ENCODE measurements at places on chromosomes 12 and 14.

DNA sequence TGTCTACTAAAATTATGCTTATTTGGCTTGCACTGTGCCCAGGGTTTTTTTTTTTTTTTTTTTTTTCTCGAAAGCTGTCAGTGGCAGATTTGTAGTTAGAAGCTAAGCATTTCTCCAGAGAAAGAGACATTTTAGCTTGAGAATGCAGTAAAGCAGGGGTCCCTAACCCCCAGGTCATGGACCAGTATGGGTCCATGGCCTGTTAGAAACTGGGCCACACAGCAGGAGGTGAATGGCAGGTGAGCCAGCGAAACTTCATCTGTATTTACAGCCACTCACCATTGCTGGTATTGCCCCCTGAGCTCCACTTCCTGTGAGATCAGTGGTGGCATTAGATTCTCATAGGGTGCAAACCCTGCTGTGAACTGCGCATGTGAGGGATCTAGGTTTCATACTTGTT lies 73.7 kb downstream of the TMTC2 start:
- DNase-seq = no peak

GRCh38 chr12:45773747-45774146 lies 44.2 kb downstream of the ARID2 start:
- no peak for DNase-seq

- no peak for DNase-seq
Measured at GRCh38 chr12:25894759-25895158, 63.7 kb upstream of the RASSF8 start.

- no peak for DNase-seq
Measured at GRCh38 chr14:89444044-89444443, 27.0 kb upstream of the FOXN3 start.

DNA sequence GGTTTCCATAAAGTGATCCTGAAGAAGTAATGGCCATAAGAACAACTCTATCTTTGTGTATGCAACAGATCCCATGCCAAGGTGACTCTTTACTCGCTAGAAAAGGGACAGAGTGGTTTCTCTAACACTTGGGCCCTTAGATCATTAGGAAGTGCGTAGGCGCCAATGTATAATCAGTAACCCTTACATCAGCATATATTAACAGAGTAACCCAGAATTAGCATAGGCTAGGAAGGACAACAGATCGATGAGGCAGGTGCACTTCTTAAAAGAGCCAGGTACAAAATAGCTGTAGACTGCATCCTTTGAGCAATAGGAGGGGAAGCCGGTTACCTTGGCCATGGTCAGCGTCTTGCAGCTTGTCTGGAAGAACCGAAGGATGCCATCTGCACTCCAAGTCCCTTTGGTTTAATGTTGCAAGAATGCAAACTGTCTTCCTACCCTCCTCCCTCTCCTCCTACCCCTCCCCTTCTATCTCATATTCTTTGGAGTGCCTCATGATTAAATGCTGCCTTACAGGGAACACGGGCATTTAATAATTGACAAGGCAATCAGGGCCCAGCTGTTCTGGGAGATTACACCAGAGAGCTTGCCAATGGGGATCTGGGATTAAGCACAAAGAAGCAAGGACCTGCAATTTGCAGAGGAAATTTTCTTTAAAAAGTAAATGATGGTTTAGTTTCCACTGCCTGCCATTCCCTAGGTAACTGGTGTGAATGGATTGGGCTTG lies 8.0 kb downstream of the GSG1 start:
- no peak for DNase-seq

- DNase-seq = no peak
Measured at GRCh38 chr12:38391007-38391406, 74.4 kb downstream of the ALG10B start.

- no peak for DNase-seq
Measured at GRCh38 chr14:101225157-101226152, 321.9 kb upstream of the RTL1 start.
